ENCODE measurements at places on chromosomes 3 and 15.
A peak's percentile ranks its signal among the peaks of the same experiment; 100 is the strongest.

- no peak for DNase-seq
These were observed 419 bp downstream of the FAM227B start for GRCh38 chr15:49620199-49620598.

DNA sequence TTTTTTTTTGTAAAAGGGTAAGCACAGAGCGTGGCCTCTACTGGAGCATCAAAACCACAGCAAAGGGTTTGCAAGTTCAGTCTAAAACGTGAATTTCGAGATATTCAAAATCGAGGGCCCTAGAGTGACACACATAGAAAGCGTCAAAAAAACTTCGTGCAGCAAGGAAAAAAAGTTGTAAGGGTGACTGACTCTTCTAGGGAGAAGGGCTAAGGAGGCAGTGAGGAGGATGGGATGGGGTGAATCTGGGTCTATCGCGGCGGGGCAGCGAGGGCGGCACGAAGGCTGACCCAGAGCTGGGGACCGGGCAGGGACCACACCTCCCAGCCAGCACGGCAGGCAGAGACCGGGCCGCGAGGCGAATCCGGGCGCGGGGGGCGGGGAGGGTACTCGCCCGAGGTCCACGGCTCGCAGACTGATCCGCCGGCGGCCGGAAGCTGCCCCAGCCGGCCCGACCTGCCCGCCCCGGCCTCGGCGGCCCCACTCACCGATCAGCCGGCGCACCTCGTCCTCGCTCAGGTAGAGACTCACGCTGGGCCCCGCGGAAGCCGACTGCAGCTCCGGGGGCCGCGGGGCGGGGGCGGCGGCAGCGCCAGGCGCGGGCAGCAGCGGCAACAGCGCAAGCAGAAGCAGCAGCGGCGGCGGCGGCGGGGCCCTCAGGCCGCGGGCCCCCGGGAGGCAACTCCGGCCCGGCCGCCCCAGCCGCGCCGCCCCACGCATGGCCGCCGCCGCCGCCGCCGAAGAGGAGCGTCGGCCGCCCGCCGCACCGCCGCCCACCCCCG, 533 bp downstream of the RYK start:
- peak; percentile 79 for DNase-seq

DNA sequence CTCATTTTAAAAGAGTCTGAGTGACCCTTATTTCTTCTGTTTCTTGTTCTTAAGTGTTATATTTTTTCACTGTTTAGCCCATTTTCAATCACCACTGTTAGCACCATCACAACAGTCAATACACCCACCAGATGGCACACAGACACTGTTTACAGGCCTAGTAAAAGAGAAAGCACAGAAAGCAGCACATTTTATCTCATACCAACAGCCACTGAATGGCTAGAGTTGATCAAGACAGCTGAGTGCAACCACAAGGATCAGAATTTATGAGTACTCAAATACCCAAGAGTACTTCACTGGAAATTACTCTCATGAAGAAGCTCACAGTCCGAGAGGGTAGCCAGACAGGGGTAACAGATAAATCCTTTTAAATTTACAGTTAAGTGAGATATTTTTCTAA, 127.0 kb downstream of the TFDP2 start:
- no peak for DNase-seq

- no peak for DNase-seq
These were observed 21.9 kb upstream of the ALDH1L1 start for GRCh38 chr3:126202276-126202675.

DNA sequence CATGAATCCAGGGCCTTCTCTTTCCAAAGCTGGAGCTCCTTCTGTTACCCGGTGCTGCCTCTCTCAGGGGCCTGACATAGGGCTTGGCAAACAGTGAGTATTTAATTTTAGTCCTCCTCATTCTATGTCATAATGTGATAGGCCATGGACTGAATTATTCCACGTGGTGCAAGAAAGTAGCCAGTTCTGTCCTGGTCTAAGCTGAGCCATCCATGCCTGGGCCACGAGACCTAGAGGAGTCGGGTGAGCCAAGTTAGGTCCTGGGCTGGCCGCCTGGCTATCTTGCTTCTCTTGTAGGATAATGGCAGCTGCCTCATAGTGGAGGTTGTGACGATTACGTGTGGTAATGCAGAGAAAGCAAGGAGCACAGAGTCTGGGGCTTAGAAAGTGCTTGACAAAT, 170.6 kb downstream of the FAM43A start:
- no peak for DNase-seq

- DNase-seq: no peak
These were observed 9.8 kb upstream of the ANKDD1A start for GRCh38 chr15:64901914-64902313.

GRCh38 chr3:8529738-8530525, 28.3 kb downstream of the LMCD1 start:
- no peak for DNase-seq

- peak; percentile 44 for DNase-seq
These were observed 31.9 kb upstream of the RAB6B start for GRCh38 chr3:133927540-133928066.

DNA sequence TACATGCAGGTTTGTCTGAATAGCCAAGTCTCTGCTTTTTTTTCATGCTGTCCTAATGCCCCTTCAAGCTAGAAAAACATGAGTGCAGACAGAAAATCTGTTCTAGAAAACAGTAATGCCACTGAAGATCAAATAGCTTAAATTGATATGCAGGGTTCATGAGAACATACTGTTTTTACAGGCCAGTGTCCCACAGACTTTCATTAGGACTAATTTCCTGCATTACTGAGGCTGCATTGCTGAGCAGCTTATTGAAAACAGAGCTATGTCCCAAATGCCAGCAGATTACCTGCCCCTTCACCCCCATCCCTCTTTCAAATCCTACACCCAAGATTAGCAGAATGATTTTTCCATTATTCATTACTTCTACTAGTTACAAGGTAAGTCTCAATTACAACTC, 665 bp downstream of the TM4SF18 start:
- DNase-seq: no peak

DNA sequence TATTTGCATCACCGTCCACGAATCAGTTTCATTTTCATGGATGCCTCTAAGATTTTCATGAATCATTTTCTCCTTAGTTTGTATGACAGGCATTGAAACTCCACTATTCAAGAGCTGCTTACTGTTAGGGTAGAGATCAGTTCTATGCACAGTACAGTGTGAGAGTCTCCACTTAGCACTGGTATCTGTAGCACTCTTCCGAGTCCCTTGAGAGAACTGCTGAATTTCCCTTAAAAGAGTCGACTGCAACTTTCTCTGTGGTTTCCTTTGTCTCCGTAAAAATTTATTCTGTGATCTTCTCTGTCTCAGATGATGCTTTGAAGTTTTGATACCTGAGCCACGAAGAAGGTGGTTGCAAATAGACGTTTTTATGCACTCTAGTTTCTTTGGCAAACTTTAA, 14.8 kb downstream of the GTPBP8 start:
- no peak for DNase-seq

DNA sequence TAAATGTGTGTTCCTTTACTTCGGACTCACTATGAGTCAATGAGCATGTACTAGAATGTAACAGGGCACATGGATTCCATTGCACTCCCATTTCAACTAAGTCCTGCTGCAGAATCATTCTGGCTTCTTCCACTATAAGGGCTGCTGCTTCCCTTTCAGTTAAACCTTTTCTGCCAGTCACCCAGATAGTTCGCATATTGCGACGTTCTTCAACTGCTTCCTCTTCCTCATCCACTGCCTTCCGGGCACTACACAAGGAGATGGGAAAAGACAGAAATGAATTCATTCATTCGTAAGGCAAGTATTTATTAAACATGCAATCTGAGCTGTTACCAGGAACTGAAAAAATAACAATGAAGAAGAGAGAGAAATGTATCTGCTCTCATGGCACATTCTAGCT, 55.6 kb downstream of the POLQ start:
- no peak for DNase-seq

DNA sequence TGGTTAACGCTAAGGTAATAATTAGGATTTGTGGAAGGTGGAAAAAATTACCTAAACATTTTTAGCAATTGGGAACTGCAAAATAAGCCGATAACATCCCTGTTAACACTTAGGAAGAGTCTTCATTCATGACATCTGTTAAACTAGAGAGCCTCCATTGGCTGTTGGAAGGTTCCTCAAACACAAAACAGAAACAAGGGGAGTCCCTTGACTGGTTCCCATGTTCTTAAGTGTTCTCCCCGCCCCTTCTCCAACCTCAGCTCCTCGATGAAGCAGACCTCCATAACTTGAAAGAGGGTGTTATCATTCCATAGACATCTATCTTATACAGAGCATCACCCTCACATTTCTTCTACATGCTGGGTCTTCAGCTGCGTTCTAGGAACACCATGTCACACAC, 2.5 kb downstream of the SLC22A13 start:
- no peak for DNase-seq
